Chondrocyte (in vitro differentiated cells): ENCODE measurements at places on chromosomes 6 and 20. TPM values are rescaled to one million over a fixed set of nuclear protein-coding genes. Genes with fewer than 3 reads are reported as not detected.

IL17F gene
- not detected in 3 replicates for total RNA-seq

CST7 gene
- total RNA-seq = not detected in 3 replicates

TREM1 gene
- total RNA-seq = 0.25 TPM in 1 of 3 replicates, not detected in the others

TRIM31 gene
- not detected in 3 replicates for total RNA-seq

TDRD6 gene
- 0.07 to 0.29 TPM (median 0.13 TPM) in 3 replicates for total RNA-seq

GRCh38 chr6:83872386-83873118, 13.1 kb downstream of the CYB5R4 start:
- DNase-seq = no peak

- no peak for DNase-seq
These were observed 52.2 kb upstream of the TRERF1 start for GRCh38 chr6:42503894-42504293.

- no peak for DNase-seq
These were observed 202.4 kb downstream of the MOXD1 start for GRCh38 chr6:132198896-132199295.

DNA sequence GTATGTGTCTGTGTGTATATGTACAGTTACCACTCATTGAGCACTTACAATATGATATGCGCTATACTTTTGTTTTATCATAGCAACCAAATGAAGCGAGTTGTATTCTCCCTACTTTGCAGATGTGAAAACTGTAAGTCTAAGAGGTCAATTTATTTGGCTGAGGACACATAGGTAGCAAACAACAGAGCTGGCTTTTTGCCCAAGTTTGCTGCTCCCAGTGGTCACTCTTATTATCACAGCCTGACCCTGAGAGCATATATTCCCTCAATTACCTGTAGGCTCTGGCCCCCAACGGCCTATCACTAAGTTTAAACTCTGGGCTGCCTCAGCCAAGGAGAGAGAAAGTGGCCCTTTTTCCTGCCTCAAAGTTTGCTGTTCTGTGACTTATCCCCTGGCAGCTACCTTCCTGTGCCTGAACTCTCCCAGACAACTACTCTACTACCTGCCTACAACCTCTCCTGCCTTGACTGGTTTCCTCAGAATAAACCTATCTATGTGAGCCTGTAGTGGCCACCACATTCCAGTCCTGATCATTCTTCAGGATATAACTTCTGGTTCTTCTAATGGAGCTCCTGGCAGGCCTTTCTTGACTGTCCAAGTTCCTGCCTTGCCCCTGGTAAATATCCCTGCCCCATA, 221.8 kb downstream of the FRK start:
- no peak for DNase-seq

- DNase-seq = no peak
These were observed 14.1 kb upstream of the PPARD start for GRCh38 chr6:35328108-35328723.

- no peak for DNase-seq
These were observed 707 bp downstream of the MAN1A1 start for GRCh38 chr6:119348748-119349360.

DNA sequence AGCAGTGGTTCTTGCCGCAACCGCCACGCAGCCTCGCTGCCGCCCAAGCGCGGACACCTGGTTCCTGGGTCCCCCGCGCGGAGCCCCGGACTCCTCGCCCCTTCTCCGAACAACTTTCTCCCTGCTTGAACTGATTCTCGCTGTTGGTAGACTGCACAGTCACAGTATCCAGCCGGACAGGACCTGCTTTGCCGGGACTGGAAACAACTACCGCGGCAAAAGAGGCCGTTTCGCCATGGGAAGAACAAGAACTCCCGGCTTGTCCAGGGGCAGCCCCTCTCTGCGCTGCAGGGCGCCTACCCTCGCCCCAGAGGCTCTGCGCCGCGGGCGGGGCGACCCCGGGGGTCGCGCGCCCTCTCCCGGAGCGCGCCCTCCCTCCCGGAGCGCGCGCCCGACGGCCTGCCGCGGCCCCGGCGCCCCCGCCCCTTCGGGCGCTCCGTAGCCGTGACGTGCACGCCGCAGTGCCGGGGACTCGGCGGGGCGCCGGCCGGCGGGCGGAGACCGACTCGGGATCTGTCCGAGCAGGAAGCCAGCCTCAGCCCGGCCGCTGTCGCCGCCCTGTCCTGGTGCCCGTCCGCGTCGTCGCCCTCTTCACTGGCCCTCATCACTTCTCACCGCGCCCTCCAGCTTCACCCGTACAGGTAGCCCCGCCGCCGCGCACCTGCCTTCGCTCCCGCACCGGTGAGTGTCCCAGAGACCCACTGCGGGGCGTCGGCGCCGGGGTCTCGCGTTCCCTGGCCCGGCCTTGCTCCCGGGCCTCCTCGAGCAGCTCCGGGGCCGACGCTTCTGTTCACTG, at the start of gene MYO6:
MYO6 (plus strand) TSS at position 497 of the 796 bp plus-strand sequence. CDS start 68,309 bp downstream, outside the sequence.
- DNase-seq = no peak

DNA sequence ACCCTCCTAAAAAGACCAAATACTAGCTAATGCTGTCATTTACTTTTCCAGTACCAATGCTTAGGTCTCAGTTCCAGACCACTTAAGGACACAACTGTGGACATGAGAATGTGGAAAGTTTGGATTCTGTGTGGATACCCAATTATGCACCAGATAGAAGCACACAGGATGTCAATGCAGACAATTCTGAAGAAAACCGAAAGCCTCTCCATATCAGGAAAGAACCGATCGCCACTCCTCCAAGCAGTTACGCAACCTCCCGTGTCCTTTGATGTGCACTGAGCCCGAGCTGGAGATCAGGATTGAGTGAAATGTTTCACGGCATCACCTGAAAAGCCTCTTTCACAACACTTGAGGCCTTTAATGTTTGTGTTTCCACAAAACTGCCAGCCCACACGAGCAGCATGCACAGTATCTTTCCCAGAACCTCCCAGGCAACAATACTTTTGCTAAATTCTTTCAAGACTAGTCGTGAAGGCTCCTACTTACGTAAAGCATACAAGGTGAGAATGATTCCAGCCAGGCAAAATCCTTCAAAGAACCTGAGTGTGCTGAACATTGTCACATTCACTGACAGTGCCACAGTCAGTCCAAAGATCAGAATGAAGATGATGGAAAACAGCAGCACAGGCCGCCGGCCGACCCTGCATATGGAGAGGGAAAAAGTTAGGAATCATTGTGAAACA, 47.0 kb downstream of the SLC22A23 start:
- no peak for DNase-seq
